Dermis microvascular lymphatic vessel endothelial cell (primary cell): ENCODE measurements at places on chromosomes 1 and 21.
A peak's percentile ranks its signal among the peaks of the same experiment; 100 is the strongest.

DNA sequence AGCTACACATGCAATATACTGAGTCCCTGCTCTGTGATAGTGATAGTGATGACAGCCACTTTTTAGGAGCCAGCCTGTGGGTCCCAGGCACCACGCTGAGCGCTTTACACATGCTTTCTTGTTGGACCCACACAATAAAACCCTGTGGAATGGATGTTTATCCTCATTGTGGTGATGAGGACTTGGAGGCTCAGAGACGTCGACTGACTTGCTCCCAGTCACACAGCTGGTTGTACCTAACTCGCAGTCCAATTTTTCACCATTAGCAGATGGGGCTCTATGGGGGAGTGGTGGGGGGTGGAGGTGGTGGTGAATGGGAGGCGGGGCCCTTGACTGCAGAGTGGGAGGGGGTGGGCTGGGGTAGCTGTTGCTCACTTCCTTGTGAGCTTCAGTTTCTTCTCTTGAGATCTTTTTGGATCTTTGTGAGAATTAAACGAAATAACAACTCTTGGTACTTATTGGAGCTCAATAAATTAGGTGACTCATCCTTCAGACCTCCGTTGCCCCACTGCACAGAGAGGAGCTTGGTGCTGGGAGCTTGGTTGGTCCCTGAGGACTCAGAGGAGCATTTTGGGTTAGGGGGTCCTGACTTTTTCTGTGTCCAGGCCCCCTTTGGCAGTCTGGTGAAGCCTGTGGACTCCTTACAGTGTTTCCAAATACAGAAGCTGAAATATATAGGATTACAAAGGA lies 61.8 kb upstream of the CD1D start:
- DNase-seq, result no peak

- DNase-seq, result no peak
These were observed 19.7 kb upstream of the HYI start for GRCh38 chr1:43473463-43473862.

GRCh38 chr1:6667139-6667538 lies 34.5 kb downstream of the DNAJC11 start:
- DNase-seq, result no peak

DNA sequence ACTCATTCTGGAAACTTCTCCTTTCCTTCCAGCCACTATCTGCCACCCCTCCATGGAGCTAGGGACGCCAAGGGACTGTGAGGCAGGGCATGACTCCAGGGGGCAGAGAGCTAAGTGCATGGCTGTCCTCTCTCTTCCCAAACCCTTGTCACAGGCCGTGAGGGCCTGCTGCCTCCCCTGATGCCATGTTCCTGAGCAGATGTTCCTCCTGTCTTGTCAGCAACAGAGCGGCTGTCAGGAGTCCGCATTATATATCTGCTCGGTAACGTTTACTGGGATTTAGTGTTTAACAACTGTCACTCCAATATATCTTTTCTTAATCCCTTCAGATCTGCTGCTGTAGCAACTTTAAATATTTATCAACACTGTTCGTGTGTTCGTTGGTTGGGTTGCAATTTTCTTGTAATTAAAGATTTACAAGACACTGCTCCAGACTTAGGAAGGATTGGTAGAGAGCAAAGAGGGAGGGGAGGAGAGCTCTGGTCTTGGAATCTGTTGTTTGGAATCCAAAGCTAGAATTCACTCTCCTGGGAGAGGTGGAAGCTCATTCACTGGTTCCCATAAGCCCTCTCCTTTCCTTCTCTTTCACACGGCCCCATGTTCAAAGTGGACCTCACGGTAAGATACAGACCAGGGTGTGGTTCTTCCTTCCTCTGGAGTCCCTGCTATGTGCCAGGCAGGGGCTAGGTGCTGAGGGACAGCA lies 76.2 kb downstream of the MDM4 start:
- no peak for DNase-seq

DNA sequence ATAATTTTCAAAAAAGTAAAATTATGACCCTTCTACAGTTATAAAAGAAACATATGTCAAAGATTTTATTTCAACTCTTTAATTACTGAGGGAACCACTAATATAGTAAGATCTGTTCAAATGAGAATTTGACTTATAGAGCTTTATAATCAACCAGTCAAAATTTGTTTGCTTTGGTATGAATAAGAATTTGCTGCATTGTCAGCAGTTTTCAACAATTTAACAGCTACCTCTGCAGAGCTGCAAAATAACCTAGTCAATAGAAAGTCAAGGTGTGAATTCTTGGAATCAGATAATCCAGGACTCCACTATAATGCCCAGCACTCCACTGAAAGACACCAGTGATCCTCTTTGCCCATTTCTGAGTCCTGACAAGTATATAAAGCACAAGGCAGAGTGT lies 78.2 kb downstream of the ODF2L start:
- DNase-seq, result no peak

GRCh38 chr1:235434001-235434400 lies 66.8 kb downstream of the TBCE start:
- no peak for DNase-seq

GRCh38 chr1:89870998-89871397 lies 50.2 kb downstream of the LRRC8D start:
- DNase-seq, result no peak

GRCh38 chr1:81377406-81377805 lies 423.3 kb upstream of the ADGRL2 start:
- peak; percentile 9 for DNase-seq
